BE2C (cell line): ENCODE measurements at places on chromosomes 6 and 20.

DNA sequence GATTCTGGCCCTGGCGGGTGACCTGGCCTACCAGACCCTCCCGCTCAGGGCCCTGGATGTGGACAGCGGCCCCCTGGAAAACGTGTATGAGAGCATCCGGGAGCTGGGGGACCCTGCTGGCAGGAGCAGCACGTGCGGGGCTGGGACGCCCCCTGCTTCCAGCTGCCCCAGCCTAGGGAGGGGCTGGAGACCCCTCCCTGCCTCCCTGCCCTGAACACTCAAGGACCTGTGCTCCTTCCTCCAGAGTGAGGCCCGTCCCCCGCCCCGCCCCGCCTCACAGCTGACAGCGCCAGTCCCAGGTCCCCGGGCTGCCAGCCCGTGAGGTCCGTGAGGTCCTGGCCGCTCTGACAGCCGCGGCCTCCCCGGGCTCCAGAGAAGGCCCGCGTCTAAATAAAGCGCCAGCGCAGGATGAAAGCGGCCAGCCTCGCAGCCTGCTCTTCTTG lies 868 bp upstream of the SLC2A4RG start:
- peak; percentile 62 for DNase-seq

- peak; percentile 53 for DNase-seq
These were observed 38.8 kb downstream of the CPNE5 start for GRCh38 chr6:36800223-36801076.

- no peak for DNase-seq
These were observed 33.5 kb downstream of the GHRH start for GRCh38 chr20:37228082-37228481.

- DNase-seq = no peak
These were observed 1.7 kb downstream of the ULBP1 start for GRCh38 chr6:149965194-149966020.

DNA sequence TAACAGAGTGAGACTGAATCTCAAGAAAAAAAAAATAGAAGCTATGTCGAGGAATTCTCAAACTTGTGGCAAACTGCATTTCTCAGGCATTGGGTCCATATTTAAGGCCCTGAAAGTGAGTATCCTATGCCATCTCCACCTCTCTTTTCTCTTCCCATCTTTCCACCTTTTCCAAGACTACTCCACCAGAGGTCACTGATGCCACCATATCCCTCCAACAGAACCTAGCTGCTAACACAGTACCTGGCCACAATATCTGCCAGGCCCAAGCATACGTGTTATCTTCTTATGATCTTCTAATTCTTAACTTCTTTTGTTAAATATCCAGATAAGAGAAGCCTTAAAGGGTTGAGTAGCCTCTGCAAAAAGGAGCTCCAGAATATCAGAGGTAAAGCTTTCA lies 8.2 kb upstream of the ADGRF4 start:
- DNase-seq = no peak

- DNase-seq = no peak
These were observed 3.2 kb downstream of the IRF4 start for GRCh38 chr6:394641-395289.

GRCh38 chr6:120214088-120214499 lies 864.5 kb upstream of the MAN1A1 start:
- no peak for DNase-seq

GRCh38 chr6:21271428-21272155 lies 322.0 kb upstream of the SOX4 start:
- DNase-seq = no peak

- no peak for DNase-seq
These were observed 721.4 kb downstream of the CBLN4 start for GRCh38 chr20:55283889-55284288.

DNA sequence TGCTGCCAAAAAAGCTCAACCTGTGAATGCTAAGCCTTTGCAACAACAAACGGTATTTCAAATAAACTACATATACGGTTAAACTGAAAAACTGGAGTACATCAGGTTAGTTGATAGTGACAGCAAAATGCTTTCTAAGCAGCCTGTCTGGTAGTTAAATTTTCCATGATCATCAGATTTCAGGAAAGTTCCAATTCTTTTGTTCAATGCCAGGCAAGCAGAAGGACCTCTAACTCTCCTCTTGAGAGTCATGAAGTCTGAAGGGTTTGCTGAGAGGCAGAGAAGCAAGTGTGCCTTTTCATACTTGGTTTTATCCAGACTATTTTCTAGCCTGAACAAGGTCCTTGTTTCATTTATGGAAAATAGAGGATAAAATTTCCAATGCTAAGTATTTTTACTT lies 4.5 kb downstream of the FLRT3 start:
- no peak for DNase-seq
